ENCODE measurements at places on chromosomes 2 and 18. TPM values are rescaled to one million over a fixed set of nuclear protein-coding genes. Genes with fewer than 3 reads are reported as not detected.

- peak; percentile 84 for DNase-seq
Measured at GRCh38 chr2:217899231-217900009, 103.4 kb downstream of the TNS1 start.

DNA sequence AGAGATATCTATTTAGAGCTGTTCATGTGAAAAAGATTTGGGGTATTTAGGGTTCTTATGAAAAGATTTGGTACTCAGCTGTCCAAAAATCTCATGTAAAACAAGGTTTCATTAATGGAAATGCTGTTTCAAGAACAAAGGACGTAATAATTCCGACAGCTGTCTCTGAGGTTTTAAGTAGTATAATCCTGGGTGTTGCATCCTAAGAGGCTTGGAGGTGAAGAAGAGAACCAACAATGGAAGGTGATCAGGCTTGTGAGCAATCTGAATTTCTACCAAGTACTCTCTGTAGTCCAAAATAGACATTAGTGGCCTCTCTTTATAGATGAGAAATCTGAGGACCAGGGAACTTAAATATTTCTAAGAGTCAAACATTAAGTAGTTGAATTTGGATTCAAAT lies 205.1 kb downstream of the BABAM2 start:
- DNase-seq = peak; percentile 33

DNA sequence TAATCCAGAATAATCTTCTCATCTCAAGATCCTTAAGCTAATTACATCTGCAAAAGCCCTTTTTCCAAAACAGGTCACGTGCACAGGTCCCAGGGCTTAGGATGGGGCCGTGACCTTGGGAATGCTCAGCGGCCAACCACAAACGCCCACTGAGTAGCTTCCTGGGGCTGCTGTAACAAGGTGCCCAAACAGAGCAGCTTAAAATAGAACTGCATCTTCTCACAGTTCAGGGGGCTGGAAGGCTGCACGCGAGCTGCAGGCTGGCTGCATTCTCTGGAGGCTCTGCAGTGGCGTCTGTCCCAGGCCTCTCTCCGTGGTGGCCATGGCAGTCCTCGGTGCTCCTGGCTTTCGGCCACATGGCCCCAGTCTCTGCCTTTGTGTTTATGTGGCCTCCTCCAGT lies 31.9 kb downstream of the ADI1 start:
- DNase-seq = no peak

- DNase-seq = peak; percentile 26
Measured at GRCh38 chr2:31729442-31730092, 148.8 kb upstream of the SRD5A2 start.

Gene IL1RL2
- total RNA-seq = 1.2 TPM
